ENCODE measurements at places on chromosomes 12 and 14.

GRCh38 chr12:109461846-109462756 is 15.0 kb downstream of the KCTD10 start:
- no peak for DNase-seq

- DNase-seq = no peak
Measured at GRCh38 chr14:66129224-66129623, 356.9 kb upstream of the CCDC196 start.

DNA sequence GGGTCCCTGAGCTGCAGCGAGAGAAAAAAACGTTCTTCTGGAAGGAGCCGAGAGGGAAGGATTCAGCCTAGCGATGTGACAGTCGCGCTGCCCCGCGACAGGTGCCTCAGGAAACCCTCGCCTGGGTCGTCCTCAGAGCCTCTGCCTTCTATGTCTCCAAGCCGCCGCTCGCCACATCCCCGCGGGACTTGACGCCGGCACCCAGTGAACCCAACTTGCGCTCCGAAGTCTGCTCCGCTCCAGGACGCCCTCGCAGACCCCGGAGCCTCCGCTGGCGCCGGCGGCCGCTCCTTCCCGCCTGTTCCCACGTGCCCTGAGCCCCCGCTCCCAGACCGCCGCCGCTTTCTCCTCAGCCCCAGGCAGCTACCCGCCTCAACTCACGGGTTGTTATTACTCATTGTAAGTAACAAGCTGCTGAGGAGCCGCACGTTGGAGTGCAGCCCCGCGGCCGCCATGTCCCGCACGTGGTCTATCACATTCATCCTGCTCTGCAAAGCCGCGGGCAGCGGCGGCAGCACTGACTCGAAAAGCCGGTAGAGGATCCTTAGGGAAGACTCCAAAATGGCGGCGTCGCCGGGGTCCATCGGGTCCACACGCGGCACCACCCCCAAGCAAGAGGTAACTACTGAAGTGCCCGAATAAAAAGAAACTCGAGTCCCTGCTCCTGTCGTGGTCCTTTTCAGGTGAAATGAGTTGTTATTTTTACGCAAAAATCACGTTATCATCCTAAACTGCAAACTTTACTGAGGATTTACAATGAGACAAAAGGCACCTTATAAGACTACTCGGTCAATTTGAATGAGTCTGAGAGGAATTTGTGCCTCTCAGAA is at the start of gene ANAPC7:
Gene ANAPC7 (minus strand): TSS at position 563 of the 830 bp plus-strand sequence. CDS start 81 bp downstream, at position 482.
- peak; percentile 71 for DNase-seq

GRCh38 chr12:91178139-91178561 is 4.5 kb downstream of the DCN start:
- no peak for DNase-seq

- no peak for DNase-seq
Measured at GRCh38 chr14:59276235-59276634, 87.8 kb downstream of the DAAM1 start.

DNA sequence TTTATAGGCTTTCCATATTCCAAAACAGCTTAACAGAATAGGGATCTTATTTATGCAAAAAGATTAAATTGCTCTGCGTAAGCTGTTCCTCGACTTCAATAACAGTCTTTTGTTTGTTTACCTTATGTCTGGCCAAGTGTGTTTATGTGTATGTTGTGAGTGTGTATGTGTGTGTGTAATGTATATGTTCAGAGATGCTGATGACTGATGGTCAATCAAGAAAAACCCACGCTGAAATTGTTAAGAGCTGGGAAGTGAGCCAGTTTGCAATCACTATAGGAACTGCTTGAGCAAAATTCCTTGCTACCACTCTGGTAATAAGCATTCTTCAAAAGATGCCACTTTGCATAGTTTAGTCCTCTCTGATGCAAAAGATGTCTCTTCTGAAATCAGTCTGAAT is 59.6 kb downstream of the PRKD1 start:
- no peak for DNase-seq
